ENCODE measurements at places on chromosomes 16 and 17.

DNA sequence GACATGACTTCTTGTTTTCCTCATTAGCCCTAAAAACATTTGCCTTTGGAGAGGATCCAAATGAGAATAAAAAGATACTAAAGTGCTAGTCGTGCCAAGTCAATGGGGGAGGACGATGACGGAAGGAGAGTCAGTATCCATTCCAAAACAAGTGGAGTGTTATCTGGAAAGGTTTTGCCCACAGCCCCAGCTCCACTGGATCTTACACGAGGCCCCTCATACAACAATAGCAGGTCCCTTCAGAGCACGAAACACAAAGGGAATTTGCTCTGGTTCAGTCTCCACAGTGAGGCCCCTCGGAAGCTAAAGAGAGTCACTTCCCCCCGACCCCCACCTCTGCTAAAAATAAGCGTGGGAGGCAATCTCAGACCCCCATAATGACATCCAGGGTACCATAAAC is 496.9 kb upstream of the ZFHX3 start:
- DNase-seq: no peak

- DNase-seq: no peak
Observed at GRCh38 chr17:61010661-61011170, 333.1 kb downstream of the BCAS3 start.

DNA sequence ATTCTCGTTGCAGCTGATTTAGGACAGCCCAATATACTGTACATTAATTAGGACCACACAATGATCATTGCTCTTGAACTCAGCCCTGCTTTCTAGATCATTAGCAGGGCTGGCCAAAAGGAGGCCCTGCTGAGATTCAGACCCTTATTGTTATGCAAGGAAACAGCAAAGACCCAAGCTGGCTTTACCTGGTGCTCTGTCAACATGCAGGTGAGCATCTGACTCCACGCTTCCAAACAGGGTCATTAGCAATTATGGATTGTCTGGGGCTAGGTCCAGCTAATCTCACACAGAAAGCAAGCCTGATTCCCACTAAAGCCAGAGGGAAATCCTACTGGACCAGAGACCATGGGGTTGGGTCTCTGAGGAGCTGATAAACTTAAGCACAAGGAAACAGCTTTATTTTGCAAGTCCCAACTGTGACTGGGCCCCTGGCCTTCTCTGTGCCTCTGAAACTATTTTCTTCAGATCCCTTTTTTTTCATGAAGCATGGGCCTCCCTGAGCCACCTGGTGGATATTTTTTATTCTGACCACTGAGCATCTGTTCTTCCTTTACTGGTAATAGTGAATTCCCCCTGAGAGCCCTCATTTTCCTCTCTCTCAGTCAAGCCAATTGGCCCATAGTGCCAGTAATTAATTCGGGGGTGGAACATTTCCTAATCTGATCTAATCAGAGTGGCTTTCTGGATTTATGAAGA is 236.1 kb downstream of the GRIN2A start:
- no peak for DNase-seq

DNA sequence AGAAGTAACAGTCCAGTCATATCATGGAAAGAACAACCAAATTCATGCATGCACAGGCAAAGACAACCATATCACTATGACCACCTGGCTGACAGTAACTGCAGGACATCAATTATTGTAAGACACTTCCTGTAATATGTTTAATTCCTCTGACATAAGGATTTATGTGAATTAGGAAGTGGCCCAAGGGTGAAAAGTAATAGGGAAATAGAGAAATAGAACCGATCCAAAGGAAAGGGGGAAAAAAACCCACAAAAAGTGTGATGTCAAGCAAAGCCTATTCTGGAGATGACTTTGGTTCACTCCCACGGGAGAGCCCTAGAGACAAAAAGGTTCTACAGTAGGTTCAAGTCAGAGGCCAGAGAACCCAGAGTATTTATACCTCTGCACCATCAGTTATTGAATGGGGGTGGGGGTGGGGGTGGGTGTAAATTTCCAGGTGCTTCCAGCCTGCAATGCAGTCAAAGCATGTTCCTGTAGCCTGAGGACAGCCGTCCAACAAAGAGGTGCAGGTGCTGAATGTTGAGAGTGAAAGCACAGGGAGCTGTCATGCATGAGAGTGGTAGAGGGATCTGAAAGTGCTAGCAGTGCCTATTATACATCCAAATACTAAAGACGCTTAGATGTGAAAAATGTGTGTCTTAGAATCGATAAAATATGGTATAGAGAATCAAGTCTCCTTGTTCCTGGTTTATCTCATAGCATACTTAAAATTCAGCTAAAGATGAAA is 95.6 kb upstream of the HLF start:
- no peak for DNase-seq

- peak; percentile 85 for DNase-seq
Observed at GRCh38 chr16:2963723-2964474, at the start of gene KREMEN2. TSS of gene KREMEN2 (plus strand) at chr16:2964275. CDS start at chr16:2964521, 246 bp downstream.

- DNase-seq: no peak
Observed at GRCh38 chr17:37060094-37060493, 111.3 kb downstream of the AATF start.

- no peak for DNase-seq
Observed at GRCh38 chr17:63515426-63515825, 7.7 kb upstream of the KCNH6 start.

- DNase-seq: no peak
Observed at GRCh38 chr17:63780507-63780906, 6.5 kb downstream of the DDX42 start.

DNA sequence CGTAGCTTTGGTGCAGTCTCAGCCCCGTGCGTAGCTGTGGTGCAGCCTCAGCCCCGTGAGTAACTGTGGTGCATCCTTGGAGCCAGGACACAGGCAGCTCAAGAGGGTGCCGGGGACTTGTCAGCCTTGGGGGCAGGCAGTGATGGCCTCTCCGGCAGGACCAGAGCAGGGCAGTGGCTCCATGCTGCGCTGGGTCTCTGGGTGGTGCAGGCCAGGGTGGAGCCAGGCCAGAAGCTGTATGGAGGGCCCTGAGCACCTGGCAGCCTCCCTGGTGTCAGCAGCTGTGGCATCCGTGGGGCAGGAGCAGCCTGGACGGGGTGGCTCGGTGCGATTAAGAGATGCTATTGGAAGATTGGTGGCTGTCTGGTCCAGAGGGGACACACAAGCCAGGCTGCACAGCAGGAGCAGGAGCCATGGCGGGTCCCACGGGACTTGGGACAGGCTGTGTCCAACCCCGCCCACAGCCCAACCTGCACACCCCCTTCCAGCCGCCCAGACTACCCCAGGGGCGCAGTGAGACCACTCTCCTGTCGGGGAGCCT is 28.3 kb upstream of the CDH15 start:
- no peak for DNase-seq

DNA sequence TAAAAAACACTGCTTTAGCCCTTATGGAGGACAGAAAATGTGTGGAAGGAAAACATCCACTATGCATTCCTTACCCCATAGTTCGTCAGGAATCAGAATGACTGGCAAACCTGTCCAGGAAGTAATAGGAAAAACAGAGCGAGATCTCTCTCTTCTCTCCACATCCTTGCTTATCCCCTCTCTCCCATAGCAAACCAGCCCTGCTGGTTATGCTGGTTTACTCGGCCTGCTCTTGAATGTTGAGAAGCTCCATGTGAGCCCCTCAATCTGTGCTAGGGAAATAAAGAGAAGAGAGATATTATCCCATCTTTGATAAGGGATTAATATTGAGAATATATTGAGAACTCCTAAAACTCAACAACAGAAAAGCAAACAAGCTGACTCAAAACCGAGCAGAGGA is 402.8 kb upstream of the RBFOX1 start:
- DNase-seq: no peak

DNA sequence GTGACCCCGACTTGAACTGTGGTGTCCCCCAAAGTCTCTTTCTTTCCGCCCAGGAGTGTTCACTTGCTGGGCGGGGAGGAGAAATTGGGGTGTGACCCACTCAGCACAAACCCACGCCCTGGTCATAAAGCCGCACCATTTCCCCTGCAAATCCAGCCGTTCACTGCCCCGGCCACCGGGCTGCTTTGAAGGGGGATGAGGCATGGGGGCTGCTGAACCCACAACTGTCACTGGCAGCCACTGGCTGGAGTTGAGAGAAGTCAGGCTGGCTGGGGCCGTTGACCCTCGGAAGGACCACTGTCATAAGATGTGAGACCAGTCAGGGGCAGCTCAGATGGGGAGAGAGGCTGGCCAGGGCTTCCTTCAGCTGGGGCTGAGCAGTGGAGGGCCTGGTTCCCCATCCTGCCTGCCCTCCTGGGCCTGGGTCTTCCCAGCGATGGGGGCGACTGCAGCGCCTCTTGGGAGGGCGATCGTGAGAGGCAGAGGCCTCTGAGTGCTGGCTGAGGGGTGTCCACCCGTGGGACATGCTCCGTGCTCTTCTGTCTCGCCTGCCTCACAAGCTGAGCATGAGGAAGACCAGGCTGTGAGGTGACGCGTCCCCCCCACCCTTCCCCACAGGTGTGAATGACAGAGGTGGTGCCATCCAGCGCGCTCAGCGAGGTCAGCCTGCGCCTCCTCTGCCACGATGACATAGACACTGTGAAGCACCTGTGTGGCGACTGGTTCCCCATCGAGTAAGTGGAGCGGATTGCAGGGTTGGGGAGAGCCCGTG is 19.5 kb downstream of the C16orf90 start:
- no peak for DNase-seq

GRCh38 chr17:32477220-32477619 is 9.6 kb upstream of the CDK5R1 start:
- no peak for DNase-seq

- no peak for DNase-seq
Observed at GRCh38 chr17:35923609-35924114, 6.9 kb downstream of the RDM1 start.

- peak; percentile 66 for DNase-seq
Observed at GRCh38 chr17:83031321-83031945, 48.0 kb upstream of the METRNL start.

DNA sequence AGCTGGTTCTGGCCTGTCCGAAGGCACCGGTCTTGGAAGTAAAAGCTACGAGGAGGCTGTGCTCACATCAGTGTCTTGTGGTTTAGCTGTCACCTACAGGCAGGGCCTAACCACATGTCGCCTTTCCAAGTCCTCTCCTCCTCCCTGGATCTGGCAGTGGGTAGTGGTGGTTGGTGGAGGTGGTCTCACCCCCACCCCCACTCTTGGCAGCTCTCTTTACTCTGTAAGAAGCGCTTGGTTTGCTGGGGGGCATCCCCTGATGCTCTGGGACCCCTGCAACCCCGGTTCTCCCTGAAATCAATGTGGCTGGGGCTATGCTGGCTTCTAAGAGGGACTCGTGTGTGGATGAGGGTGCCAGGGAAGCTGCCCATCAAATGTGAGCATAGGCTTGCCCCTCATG is 68.3 kb downstream of the WIPI1 start:
- no peak for DNase-seq

DNA sequence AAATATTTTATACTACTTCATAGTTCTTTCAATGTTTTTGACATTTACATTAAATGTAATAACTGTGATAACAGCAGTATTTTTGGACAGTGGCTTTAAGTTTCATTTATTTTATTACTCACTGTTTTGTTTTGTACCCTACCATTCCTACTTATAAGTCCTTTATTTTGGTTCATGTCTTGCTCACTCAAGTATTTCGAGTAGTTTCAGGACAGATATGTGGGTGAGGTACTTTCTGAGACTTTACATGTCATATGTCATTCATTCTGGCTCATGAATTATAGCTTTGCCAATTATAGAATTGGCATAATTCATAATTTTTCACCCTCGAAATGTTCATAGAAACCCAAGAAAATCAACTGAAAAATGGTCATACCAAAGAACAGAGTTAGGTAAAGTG is 44.4 kb downstream of the PIK3R5 start:
- no peak for DNase-seq

DNA sequence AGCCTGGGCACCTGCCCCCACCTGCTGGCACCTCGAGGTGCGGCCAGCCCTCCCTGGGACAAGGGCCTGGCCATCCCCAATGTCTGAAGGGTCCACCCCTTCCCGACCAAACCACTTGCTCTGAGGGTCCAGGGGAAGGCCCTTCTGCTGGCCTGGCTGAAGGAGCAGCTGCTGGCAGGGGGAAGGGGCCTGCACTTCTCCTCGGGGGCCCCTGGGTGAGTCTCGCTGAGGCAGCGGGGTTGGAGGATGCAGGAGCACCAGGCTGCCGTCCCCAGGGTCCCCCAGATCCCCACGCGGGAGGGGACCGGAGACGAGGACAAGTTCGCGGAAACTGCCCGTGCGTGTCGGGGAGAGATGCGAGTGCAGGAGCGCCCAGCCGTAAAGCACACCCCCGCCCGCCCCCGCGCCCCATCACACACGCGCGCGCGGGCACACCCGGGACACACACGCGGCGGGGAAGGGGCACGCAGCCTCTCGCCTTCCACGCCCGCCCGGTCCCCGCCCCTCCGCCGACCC is 725 bp upstream of the CACNA1H start:
- no peak for DNase-seq

DNA sequence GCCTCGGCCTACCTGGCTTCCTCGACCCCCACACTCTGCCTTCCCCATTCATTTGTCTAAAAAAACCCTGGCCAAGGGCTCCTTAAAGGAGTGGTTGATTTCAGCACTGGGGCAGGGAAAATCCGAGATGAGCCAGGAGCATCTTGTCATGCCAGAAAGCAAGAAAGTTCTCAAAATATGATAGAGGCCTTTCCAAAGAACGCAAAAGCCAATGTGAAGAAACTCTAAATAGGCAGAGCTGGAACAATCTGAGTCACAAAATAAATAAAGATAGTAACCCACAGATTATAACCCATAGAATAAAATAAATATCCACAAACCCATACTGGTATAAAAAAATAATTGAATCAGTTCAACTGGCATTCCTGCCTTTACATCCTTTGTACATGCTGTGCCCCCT is 192.3 kb upstream of the SALL1 start:
- DNase-seq: no peak

DNA sequence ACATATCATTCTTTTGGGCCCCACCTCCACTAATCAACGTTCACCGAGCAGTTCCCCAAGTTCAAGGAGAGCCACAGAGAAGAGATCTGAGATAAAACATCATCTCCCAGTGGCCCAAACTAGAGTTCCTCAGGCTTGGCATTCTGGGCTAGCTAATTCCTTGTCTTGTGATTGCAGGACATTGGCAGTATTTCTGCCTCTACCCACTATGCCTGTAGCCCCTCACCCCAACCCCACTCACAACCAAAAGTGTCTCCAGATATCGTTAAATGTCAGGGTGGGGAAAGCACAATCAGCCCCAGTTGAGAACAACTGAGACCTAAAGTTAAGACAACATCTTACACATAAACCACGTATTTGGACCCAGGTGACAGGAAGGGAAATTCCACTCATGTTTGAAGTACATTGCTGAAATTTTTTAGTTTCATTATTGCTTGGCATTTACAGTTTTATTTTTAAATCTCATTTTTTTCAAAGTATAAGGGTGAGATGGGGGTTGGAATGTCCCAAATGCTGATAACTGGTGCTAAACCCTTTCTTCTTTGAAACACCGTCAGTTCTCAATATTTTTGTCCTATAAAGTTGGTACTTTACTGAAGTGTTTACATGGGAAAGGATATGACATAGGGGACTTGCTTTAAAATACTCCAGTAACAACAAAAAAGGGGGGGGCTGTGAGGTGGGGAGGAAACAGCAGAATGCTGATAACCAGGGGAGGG is 13.6 kb downstream of the ZC3H7A start:
- DNase-seq: no peak

GRCh38 chr16:35733278-35733965 is 2274.0 kb downstream of the TP53TG3F start:
- no peak for DNase-seq

Measured in upper lobe of left lung (tissue), 6 donors.